ENCODE measurements at places on chromosomes 5 and 9. TPM values are rescaled to one million over a fixed set of nuclear protein-coding genes. Genes with fewer than 3 reads are reported as not detected.
A peak's percentile ranks its signal among the peaks of the same experiment; 100 is the strongest.

DNA sequence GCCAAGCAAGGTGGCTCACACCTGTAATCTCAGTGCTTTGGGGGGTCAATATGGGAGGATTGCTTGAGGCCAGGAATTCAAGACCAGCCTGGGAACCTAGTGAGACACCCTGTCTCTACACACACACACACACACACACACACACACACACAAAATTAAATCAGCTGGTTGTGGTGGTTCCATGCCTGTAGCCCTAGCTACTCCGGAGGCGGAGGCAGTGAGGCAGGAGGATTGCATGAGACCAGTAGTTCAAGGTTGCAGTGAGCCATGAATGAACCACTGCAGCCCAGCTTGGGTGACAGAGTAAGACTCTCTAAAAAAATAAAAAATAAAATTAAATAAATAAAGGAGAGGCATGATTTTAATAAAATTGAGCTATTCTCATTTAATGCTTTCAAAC is 13.1 kb downstream of the CEMIP2 start:
- DNase-seq: no peak

DNA sequence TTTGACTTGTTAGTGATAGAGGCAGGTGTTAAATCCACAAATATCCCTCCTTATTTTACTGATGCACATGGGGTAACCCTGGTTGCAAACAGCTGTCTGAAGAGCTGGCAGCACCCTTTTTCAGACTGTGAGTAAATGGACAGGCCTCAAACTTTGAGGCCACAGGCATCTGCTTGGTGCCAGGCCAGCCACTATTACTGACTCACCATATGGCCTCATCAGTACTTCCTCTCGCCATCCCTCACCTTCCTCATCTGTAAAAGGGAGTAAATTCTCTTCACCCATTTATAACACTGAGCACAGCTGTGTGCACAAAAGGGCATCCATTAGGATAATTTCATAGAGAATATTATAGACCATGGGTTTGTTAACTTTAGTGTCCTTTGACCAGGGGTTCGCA is 11.9 kb upstream of the TNIP1 start:
- peak; percentile 90 for DNase-seq

- DNase-seq: peak; percentile 45
These were observed 143.9 kb downstream of the SEMA5A start for GRCh38 chr5:9401786-9402472.

GRCh38 chr9:114055061-114055460 is 23.0 kb downstream of the AMBP start:
- DNase-seq: no peak

The SMIM32 gene
- not detected for total RNA-seq

The ACTBL2 gene
- total RNA-seq: 0.50 TPM

The GBGT1 gene
- total RNA-seq: 0.83 TPM

Measured in mammary epithelial cell (primary cell).